ENCODE measurements at places on chromosomes 7 and 10. TPM values are rescaled to one million over a fixed set of nuclear protein-coding genes. Genes with fewer than 3 reads are reported as not detected.

Gene STK31
- total RNA-seq: 0.02 TPM

Gene DYNC1I1
- 2.7 TPM for total RNA-seq

Gene NOS3
- 71.5 TPM for total RNA-seq

Gene CNNM1
- total RNA-seq: not detected

Gene ITPRID1
- not detected for total RNA-seq

Gene PRF1
- total RNA-seq: not detected

Gene ADRA2A
- total RNA-seq: 0.20 TPM

Gene PNLIPRP3
- 0.13 TPM for total RNA-seq

Gene PKD2L1
- total RNA-seq: not detected

Gene VGF
- total RNA-seq: 45.2 TPM

Gene HSPA12A
- total RNA-seq: 3.4 TPM

Gene NRG3
- total RNA-seq: not detected

Gene ZWINT
- total RNA-seq: 155 TPM

GRCh38 chr10:117860823-117861222, 185.9 kb downstream of the RAB11FIP2 start:
- peak; percentile 7 for DNase-seq

- no peak for DNase-seq
These were observed 45.0 kb upstream of the GSDME start for GRCh38 chr7:24802300-24802699.

- peak; percentile 75 for DNase-seq
These were observed 257.1 kb downstream of the SFMBT2 start for GRCh38 chr10:7153750-7154149.

- no peak for DNase-seq
These were observed 155.4 kb downstream of the DIP2C start for GRCh38 chr10:534047-534566.

GRCh38 chr10:102153093-102153620, 968 bp downstream of the NOLC1 start:
- DNase-seq: no peak

- DNase-seq: no peak
These were observed 133.9 kb upstream of the NUPR2 start for GRCh38 chr7:56250135-56250534.

DNA sequence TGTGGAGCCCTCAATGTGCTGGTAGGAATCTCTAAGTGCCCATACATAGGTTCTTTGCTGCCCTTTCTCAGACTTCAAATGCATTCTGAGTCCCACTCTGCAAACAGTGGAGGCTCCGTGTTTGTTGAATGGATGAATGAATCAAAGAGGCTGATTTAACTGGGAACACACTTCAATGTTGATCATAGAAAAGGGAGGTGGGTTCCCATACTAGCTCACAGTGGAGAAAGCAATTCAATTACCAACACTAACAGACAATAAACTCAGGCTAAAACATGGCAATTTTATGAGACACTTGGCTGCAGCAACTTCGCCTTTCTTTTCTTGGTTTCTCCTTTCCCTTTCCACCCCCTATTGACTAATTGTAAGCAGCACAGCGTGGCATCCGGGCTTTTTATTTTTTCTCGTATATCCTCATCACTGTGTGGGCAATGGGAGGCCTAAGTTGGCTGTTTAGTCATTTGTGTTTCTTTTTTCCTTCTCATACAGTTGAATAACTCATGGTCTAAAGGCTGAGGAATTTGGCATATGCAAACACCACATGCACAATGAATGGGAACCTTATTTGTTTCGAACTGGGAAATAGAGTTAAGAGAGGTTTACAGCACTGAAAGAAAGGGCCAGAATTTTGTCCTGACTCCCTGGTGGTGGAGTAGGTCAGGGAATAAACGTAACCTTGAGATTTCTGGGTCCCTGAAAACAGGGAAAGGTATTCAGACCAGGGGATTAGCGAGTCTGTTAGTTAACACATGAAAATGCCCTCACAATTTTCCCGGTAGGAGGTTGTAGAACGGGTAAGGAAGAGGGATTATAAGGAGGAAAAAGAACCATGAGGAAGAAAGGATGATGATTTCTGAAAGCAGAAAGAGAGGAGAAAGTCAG, 858.5 kb downstream of the KCNMA1 start:
- DNase-seq: peak; percentile 30

DNA sequence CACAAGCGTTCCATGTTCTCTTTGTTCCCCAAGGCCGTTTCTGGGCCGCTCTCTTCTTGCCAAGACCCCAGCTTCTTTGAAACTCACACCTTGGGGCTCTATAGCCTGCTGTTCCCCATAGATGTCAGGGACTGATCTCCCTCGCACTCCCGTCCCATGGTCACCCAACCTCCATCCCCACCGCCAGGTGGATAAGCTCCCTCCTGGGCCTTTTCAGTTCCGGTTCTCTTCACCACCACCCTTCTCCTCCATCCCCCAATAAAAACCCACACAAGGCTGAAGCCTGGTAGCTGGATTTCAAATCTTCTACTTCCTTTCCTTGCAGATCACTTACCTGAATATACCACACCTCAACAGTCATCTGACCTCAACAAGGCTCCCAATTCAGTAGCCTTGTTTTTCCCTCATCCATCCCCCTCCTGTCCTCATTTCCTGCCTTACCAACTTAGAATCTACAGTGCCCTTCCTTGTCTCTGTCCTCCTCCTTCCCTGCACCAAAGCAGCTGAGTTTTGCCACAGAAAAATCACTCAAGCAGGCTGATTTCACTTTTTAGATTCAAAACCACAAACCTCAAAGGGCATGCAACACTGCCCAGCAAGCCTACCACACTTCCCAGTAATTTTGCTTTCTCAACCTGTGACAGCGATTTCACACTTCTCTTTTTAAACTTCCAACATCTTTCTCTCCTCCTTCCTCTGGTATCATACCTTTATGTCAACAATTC, 7.7 kb downstream of the SLC37A3 start:
- DNase-seq: peak; percentile 65

DNA sequence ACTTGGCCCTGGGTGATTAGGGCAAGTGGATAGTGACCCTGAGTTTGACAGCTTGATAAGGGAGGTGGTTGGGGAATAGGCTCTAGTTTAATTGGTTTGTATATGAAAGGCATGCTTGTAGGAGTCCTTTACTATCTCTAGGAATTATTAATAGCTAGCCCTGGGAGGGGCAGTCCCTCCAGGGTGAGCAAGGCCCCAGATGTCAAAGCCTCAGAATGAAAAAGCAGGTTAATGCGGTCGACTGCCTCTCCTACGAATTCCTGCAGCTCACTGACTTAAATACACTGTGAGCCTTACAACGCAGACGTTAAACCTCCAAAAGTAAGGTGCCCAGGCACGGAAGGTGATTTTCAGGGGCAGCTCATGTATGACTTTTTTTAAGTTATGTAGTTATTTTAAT, 5.2 kb upstream of the BTBD16 start:
- DNase-seq: no peak

DNA sequence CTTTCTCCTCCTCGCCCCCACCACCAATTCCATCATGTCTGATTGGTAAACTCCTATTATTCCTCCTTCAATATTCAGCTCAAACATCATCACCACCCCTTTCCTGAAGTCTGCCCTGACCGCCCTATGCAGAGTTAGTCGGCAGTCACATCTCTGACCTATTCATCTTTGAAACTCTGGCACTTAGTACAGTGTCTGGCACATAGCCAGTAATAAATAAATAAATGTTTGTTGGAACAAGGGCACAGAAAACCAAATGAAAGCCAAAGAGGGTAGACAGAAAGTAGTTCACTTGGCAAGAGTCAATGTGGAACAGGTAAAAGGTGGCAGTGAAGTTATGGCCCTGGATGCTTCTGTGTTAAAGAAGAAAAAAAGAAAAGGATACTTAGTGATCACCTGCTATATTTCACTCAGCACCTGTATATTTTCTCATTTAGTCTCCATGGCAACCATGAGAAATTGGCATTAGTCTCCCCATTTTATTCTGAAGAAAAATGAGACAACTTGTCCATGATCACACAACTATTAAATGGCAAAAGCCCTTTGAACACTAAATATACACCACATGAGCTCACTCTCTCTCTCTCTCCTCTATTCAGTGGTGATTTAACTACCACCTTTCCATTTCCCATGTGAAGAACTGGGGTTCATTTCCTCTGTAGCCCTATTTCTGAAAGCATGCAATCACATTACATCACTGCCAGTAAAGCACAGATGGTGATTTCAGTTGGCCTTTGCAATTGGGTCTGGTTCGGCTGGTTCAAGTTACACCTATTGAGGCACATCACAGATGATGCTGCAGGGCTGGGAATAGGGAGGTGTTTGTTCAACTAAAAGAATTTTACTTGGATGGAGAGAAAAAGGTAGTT, 25.3 kb downstream of the CHCHD3 start:
- no peak for DNase-seq

DNA sequence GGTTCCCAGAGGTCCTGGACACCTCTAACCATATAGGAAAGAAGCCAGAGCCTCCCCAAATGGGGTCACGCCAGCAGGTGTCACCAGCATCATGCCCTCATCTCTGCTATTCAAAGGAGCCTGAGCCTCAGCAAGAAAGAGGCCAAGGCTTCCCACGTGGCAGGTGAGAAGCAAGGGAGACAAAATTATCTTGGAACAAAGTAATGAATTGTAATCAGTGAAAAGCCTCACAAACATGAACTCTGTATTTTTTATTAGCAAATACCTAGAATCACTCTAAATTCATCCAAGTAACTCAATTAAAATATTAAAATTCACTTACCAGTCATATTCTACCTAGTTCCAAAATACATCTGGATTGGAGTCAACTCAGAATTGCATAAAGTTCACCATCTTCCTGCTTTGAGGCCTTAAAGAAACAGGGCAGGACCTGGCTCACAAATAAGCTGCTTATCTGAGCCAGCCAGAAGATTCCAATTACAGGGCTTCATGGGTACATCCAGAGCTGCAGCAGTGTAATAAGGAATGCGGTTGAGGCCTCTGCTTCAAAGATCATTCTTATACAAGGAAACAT, 68.7 kb downstream of the SGMS1 start:
- peak; percentile 35 for DNase-seq

- peak; percentile 53 for DNase-seq
These were observed 102.0 kb downstream of the PKD1L1 start for GRCh38 chr7:47846138-47846836.

GRCh38 chr7:36264913-36265516, 112.0 kb downstream of the EEPD1 start:
- no peak for DNase-seq

- DNase-seq: no peak
These were observed 2.8 kb downstream of the GTPBP10 start for GRCh38 chr7:90349305-90349704.

DNA sequence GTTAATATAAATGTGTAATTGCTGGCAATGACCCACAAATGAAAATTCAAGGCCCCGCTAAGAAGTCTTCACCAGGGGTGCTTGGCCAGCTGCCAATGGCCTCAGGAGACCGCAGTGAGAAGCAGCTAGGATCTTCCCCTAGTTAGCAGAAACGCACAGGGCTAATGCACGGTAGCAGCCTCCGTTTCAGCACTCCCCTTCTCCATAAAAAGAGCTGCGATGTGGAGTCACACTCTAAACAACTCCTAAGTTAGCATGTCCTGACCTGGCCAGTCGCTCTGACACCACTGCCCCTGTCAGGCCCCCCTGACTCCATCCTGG, 139.0 kb downstream of the SEPTIN14 start:
- no peak for DNase-seq

- DNase-seq: no peak
These were observed 51.7 kb upstream of the FZD1 start for GRCh38 chr7:91212582-91212981.

DNA sequence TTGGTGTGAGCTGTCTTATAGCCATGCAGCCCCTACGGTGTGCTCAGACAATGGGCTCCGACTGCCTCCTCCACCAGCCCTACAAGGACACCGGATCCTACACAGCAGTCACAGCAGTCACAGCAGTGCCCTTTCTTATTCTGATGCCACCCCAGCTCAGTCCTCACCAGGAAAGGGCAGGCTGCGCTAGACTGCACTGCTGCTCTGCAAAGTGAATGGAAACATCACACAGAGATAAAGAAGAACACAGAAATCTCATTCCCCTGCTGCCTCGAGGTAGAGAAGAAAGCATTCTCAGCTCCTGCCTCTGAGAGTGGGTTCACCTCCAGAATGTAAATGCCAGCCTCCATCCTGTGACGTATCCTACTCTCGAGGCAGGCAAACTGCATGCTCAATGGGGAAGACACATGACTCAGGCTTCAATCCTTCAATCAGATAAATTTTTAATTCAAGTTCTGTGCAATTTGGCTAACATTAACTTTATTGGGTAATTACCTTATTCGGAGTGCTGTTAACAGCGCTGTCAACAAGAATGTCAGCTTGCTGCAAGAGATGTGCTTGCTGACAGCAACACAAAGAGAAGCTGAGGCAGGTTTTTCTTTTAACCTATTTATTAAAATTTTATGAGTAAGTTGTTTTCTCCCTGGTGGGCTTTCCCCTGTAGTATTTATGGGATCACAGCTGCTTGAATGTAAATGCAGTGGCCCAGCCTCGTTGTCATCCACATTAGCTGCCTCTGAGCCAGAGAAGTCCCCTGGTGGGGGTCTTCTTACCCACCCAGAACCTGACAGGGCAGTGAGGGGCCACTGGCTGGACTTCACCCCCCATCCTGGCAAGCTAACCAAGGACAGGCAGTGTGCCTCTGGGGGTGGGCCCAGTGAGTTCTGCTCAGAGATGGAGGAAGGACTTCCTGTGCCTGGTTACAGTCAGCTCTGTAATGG, 241.3 kb upstream of the KMT2E start:
- DNase-seq: no peak

DNA sequence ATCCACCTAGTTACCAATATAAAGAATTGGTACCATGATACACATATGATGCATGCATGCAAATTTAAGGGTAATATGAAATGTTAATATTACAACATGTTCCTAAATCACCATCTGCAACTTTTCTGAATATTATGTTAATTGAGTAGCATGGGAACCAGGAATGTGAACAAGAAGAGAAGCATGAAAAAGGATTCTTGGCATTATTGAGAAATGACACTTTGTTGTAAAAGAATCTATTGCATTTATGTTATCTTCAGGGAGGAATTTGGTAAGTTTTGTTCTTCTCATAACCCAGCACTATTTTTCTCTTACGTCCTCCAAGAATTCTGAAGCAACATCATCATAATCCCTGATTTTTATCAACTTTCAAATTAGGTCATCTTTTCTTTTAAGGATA, 159.9 kb upstream of the SLC25A13 start:
- no peak for DNase-seq

DNA sequence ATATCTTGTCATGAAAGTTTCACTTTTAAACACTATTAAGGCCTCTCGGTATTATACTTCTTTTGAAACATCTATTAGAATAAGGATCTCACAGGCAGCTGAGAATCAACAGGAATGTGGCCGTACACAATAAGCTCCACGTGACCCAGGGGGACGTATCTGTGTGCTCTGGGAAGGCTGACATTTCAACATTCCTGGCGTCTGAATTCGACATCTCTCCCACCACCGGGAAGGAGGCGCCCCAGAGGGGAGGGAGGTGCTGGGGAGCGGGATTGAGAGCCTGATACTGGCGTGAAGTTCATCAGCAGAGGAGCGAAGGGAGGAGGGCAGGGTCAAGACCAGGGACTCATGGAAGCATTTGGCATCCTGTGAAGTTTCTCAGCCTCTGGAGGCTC, 401.3 kb downstream of the DNAJB6 start:
- DNase-seq: no peak

GRCh38 chr10:43820663-43821062, 172.0 kb upstream of the ZNF32 start:
- no peak for DNase-seq

Data from HT1080 (cell line).